ENCODE measurements at places on chromosomes 3 and 15.

DNA sequence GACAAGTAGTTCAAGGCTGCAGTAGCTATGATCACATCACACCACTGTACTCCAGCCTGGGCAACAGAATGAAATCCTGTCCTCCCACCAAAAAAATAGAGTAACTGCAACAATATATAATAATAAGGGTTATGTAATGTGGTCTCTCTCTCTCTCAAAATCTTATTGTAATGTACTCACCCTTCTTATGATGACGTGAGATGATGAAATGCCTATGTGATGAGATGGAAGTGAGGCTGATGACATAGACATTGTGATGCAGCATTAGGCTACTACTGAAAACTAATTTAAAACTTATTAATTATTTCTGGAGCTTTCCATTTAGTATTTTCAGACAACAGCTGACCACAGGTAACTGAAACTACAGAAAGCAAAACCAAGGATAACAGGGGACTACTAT is 27.4 kb downstream of the TASOR start:
- DNase-seq: no peak

DNA sequence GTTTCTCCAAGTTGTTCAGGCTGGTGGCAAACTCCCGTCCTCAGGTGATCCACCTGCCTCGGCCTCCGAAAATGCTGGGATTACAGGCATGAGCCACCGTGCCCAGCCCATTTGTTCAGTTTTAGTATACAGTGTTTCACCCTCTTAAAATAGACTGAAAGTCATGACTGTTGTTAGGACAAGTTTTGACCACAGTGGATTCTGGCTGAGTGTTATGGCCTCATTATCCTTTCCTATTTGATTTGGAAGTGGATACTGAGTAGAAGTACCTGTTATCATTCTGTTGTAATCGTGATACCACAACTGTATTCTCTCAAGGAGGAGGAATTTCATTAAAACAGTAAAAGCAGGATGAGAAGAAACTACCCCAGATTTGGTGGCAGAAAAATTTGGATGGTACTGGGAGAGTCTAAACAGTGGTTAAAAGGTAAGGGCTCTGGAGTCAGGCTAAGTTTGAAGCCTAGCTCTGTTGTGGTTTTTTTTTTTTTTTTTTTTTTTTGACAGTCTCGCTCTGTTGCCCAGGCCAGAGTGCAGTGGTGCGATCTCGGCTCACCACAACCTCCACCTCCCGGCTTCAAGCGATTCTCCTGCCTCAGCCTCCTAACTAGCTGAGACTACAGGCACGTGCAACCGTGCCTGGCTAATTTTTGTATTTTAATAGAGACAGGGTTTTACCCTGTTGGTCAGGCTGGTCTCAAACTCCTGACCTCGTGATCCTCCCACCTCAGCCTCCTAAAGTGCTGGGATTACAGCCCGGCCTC is 2.6 kb downstream of the MAP2K1 start:
- DNase-seq: no peak

- no peak for DNase-seq
Measured at GRCh38 chr3:147462856-147463255, 53.7 kb downstream of the ZIC1 start.

GRCh38 chr3:36698314-36698713 is 66.0 kb downstream of the DCLK3 start:
- DNase-seq: no peak

- DNase-seq: no peak
Measured at GRCh38 chr15:62068810-62069167, 2.0 kb downstream of the C2CD4A start.

- DNase-seq: no peak
Measured at GRCh38 chr3:79154865-79155264, 612.9 kb downstream of the ROBO1 start.

DNA sequence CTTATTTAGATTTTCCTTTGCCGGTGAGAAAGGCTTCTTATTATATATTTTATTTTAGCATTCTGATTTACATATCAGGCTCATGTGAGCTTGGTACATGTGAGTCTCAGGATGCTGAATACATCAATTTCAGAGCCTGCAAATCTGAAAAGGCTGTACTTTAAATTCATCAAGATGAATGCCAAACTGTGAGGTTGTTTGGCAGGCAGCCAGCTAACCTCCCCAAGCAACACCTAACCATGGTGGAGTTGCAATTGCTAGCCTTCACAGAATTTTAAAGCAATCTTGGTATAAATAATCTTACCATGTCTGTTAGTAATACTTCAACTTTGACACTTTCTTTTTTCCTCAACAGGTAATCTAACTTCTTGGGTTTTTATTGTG is 252.5 kb downstream of the CDIN1 start:
- DNase-seq: no peak

Data from HS-5 (cell line).